ENCODE measurements at places on chromosomes 16 and 17.

- DNase-seq = no peak
These were observed 3.5 kb upstream of the RBBP6 start for GRCh38 chr16:24535827-24536226.

DNA sequence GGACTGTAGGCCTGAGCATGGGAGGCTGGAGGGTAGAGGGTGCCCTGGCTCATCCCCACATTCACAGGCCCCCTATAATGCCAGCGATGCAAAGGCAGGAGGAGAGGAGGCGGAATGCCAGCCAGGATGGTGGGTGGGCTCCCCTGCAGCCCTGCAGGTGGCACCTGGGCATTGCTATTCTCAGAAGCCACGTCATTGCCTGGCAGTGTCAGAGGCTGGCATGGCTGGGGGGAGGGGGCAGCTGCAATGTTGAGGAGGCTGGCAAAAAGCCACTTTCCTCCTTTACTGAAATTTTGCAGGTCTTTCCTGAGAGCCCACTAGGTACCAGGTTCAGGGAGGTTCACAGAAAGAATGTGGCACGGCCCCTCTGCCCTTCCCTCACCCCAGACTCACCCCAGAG lies 36.2 kb downstream of the RAB11FIP4 start:
- DNase-seq = no peak

GRCh38 chr17:8192070-8192815 lies 2.3 kb upstream of the BORCS6 start:
- DNase-seq = peak; percentile 30

DNA sequence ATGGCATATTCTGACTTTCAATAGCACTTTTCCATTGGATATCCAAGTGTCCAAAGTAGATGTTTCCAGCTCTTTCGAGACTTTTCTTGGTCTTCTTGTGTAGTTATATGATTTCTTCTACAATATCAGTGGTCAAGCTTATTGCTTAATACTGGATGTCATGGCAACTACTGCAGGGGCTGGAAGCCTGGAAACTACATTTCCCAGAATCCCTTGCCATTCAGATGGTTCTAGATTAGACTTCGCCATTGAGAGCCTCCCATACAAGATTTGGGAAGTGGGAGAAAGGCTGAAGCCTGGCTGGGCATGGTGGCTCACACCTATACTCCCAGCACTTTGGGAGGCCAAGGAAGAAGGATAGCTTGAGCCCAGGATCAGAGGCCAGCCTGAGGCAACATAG lies 153.6 kb downstream of the C16orf95 start:
- DNase-seq = no peak

DNA sequence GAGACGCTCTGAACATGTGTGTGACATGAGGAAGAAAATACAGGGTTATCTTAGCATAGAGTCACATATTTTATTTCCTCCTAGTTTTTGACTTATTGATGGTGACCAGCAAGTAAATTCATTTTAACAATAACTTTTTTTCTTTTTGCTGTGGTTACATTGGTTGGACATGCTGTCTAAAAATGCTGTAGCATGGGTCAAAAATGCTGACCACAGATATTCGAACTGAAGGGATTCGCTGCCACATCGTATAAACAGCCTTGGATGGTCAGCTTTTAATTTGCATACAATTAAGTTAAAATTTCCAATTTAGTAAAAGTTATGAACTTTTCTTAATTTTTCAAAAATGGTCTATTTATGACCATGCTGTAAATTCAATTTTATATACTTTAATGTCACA lies 30.5 kb downstream of the RPGRIP1L start:
- no peak for DNase-seq

- DNase-seq = no peak
These were observed 11.2 kb upstream of the CEP20 start for GRCh38 chr16:15899538-15900100.

DNA sequence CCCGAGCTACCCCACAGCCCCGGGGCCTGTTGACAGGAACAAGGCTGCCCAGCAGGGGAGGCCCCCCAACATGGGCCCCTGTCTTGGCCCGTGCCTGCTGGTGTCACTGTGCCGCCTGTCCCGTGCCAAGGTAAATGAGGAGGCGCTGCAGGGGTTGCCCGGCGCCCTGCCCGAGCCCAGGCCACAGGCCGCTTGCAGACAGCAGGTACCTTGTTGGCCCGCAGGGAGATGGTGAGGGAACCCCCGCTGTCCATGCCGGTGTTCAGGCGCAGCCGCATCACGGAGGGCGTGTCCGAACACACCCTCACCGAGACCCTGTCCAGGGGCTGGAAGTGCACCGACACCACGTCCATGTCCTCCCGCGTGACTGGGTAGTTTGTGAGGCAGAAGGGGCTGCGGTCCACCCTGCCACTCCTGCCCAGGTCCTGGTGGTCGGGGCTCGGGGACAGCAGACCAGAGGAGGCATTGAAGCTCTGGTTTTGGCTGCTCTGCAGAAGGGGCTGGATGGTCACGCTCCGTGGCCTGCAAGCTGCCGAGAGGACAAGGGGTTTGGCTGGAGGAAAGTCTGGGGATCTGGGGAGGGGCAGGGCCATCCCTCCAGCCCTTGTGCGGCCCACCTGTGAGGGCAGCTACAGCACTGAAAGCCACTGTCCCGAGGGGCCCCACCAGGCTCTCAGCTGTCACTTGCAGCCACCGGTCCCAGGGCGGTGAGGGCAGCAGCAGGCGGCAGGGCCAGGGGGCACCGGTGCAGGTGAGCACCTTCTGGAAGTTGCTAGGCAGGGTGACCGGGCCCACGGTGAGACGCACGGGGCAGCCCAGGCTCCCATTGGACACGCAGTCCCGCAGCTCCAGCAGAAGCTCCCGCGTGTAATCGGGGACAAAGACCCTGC lies 5.6 kb downstream of the PGAP6 start:
- DNase-seq = no peak

GRCh38 chr17:17533901-17534441 lies 37.8 kb upstream of the RASD1 start:
- no peak for DNase-seq

- no peak for DNase-seq
These were observed 1.6 kb upstream of the IL32 start for GRCh38 chr16:3063625-3064386.

DNA sequence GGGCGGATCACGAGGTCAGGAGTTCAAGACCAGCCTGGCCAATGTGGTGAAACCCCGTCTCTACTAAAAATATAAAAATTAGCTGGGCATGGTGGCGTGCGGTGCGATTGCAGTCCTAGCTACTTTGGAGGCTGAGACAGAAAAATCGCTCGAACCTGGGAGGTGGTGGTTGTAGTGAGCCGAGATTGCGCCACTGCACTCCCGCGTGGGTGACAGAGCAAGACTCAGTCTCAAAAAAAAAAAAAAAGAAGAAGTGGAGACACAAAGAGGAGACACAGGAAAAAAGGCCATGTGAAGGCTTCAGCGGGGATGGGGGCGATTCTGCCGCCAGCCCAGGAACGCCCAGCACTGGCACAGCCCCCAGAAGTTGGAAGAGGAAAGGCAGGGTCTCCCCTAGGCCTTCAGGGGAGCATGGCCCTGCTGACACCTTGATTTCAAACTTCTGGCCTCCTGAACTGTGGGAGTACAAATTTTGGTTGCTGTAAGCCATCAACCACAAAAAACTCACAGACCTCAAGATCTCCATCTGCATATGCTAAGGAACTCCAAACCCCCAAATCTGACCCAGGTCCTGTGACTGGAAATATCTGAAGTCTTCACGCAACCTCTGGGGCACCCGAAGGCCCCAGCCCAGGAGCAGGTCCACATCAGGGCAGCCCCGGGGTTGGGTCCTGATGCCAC lies 7.0 kb downstream of the SGSH start:
- no peak for DNase-seq

- no peak for DNase-seq
These were observed 23.0 kb upstream of the SLC38A8 start for GRCh38 chr16:84065536-84066132.
